Kidney (tissue), 22 donors: ENCODE measurements at places on chromosomes 7 and 10.

DNA sequence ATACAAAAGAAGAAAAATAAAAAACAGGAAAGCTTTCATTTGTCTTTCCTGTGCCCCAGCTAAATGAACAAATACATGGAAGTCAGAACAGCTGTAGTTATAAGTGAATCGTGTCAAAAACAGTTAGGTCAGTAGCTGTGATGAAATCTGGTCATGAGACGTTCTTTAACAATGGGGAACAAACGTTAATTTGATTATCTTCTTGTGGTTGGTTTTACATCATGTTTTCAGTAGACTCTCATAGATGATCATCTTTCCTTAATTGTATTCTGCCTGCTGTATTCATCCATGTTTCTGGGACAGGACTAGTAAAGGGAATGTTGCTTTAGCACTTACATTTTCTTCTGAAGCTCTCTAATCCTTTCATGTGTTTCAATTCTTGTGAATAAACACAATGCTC, 97.0 kb downstream of the PCLO start:
- DNase-seq: no peak

GRCh38 chr7:39321909-39322498, 244.2 kb upstream of the YAE1 start:
- peak; percentile 72 for DNase-seq

DNA sequence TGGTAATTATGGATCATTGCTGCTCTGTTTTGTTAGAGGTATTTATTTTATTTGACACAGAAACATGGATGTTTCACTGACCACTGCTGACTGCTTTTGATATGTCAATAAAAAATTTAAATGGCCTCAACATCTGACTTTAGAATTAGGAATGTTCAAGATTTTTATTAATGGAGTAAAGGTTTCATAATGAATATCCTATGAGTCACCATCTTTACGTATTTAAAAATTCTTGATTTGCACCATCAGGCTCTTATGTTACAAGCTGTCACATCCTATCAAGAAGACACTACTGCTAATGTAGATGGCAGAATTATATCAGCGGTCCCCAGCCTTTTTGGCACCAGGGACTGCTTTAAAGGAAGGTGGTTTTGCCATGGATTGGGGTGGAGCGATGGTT, 578.7 kb upstream of the NRP1 start:
- no peak for DNase-seq

DNA sequence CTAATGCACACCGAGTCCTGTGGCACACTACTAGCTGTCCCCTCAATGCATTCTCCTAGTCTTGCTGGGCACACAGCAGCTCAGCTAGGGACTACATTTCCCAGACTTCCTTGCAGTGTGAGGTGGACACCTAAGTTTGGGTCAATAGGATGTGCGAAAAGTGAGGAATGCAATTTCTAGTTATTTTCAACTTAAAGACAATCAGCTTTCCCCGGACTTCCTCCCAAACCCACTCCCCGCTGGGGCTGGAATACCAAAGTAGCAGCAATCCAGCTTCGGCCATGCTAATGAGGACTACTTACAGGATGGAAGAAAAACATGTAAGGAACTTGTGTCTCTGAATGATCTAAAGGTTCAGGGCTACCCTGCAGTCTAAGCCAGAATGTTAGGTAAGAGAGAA, 286.4 kb upstream of the LRRN3 start:
- no peak for DNase-seq

DNA sequence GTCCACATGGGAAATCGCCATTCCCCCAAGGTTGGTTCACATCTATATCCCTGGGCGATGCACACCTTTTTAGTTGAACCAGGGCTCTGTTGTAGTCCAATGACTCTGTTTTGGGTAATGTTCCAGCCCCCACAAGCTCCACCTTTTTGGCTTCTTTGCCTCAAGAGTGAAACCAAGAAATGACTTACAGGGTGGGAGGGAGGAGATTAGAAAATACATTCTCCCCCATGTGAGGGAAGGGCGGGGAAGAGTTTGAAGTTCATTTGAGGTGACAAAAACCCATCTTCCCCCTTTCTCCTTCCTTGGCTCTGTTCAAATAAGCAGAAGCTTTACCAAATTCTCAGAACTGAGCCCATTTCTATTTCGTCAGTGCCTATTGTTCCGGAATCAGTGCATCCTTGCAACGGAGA, 82.8 kb downstream of the GATA3 start:
- no peak for DNase-seq

DNA sequence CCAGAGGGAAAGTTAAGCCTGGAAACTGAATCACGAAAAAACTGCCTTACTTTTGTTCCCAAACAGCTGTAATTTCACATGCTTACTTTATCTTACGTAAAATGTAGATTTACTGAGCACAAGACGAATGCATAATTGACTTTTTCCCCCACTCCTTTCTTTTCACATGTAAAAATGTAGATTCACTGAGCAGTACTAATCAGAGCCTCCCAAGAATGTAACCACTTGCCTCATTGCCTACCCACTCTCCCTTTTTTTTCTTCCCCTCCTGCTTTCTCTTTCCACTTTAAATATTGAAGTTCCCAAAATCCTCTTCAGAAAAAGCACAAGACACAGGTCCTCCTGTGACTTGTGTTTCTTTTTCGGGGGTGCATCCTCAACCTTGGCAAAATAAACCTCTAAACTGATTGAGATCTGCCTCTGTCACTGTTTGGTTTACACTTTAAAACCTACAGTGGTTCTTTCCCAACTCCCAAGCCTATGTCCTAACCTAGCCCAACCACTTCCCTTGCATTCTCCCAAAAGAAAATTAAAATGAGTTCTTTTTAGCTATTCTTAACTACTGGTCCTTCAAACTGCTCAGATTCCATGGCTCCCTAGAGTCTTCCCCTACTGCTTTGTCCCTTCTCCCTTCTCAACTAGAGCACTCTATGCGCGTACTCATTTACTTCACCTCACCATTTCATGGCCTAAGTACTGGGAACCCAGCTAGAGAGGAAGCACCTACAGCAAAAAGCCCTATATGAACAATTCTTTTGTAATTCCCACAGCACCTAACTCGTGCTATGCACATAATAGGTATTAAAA, 236.6 kb upstream of the MKLN1 start:
- no peak for DNase-seq

GRCh38 chr7:76108540-76109233, 60.8 kb downstream of the MDH2 start:
- DNase-seq: no peak

GRCh38 chr10:85581371-85581770, 785.2 kb downstream of the GRID1 start:
- DNase-seq: no peak

GRCh38 chr7:16136896-16137295, 284.4 kb downstream of the CRPPA start:
- no peak for DNase-seq
